ENCODE measurements at places on chromosomes 5 and 9.

DNA sequence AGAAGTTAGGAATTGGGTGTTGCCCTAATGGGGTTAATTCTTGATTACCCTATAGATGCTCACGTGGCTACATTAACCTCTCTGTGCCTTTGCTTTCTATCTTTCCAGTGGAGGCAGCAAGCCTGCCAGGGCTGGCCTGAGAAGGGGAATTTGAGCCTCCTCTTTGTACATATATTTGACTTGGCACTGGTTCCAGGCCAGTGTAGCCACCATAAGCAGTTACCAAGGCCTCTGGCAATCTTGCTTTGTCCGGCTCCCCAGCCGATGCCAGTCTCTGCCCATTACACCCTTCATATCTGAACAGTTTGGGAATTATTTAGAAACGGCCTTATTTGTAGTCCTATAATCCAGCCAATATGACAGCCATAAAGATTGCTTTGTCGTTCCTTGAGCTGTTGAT lies 58.6 kb upstream of the PPARGC1B start:
- no peaks in the 10 kb centered on the region for H3K27me3 ChIP-seq
- no peak overlapping the region for H3K4me3 ChIP-seq
- no peak overlapping the region for H3K27ac ChIP-seq
- H3K36me3 ChIP-seq = no peaks in the 10 kb centered on the region
- H3K4me1 ChIP-seq = no peaks in the 10 kb centered on the region

- H3K4me1 ChIP-seq = no peaks in the 10 kb centered on the region
- H3K27me3 ChIP-seq = no peaks in the 10 kb centered on the region
- no peak for DNase-seq
- H3K36me3 ChIP-seq = no peaks in the 10 kb centered on the region
- H3K4me3 ChIP-seq = no peak overlapping the region
Observed at GRCh38 chr9:130766021-130766926, 68.8 kb upstream of the ABL1 start.

- H3K4me1 ChIP-seq = no peaks in the 10 kb centered on the region
- H3K27me3 ChIP-seq = no peaks in the 10 kb centered on the region
- no peaks in the 10 kb centered on the region for H3K36me3 ChIP-seq
- no peak overlapping the region for H3K27ac ChIP-seq
- no peak for DNase-seq
Observed at GRCh38 chr9:22413884-22414283, 32.7 kb upstream of the DMRTA1 start.

- H3K36me3 ChIP-seq = no peaks in the 10 kb centered on the region
- H3K4me3 ChIP-seq = no peak overlapping the region
- DNase-seq = no peak
- peaks cover 29% of the 10 kb centered on the region for H3K27me3 ChIP-seq
- H3K4me1 ChIP-seq = no peaks in the 10 kb centered on the region
Observed at GRCh38 chr5:139912804-139913203, 117.2 kb downstream of the PSD2 start.

DNA sequence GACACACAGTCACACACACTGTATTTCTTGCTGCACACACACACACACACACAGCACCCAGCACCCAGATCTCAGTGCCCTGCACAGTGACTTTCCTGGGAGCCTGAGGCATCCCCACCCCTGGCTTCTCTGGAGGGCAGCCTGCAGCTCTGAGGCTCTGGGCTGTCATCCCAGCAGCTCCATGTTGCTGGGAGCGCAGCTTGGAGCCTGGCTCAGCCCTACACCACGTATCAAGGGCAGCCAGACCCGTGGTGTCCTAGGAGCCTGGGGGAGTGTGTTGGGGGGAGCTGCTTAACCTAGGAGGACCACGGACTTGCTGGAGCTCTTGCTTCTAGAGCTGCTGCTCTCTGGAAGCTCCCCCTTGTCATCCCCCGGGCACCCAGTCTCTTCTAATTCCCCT lies 5.2 kb downstream of the IER5L start:
- H3K4me3 ChIP-seq = no peak overlapping the region
- no peak for DNase-seq
- peaks cover 48% of the 10 kb centered on the region for H3K4me1 ChIP-seq
- H3K27me3 ChIP-seq = peaks cover 41% of the 10 kb centered on the region
- no peaks in the 10 kb centered on the region for H3K36me3 ChIP-seq

GRCh38 chr9:129416821-129417539 lies 203.9 kb downstream of the C9orf50 start:
- no peak overlapping the region for H3K27ac ChIP-seq
- H3K36me3 ChIP-seq = no peaks in the 10 kb centered on the region
- no peak overlapping the region for H3K4me3 ChIP-seq
- peaks cover 19% of the 10 kb centered on the region for H3K4me1 ChIP-seq

GRCh38 chr5:82307451-82307850 lies 29.3 kb upstream of the RPS23 start:
- no peak for DNase-seq
- no peak overlapping the region for H3K27ac ChIP-seq
- no peak overlapping the region for H3K4me3 ChIP-seq
- H3K27me3 ChIP-seq = no peaks in the 10 kb centered on the region

DNA sequence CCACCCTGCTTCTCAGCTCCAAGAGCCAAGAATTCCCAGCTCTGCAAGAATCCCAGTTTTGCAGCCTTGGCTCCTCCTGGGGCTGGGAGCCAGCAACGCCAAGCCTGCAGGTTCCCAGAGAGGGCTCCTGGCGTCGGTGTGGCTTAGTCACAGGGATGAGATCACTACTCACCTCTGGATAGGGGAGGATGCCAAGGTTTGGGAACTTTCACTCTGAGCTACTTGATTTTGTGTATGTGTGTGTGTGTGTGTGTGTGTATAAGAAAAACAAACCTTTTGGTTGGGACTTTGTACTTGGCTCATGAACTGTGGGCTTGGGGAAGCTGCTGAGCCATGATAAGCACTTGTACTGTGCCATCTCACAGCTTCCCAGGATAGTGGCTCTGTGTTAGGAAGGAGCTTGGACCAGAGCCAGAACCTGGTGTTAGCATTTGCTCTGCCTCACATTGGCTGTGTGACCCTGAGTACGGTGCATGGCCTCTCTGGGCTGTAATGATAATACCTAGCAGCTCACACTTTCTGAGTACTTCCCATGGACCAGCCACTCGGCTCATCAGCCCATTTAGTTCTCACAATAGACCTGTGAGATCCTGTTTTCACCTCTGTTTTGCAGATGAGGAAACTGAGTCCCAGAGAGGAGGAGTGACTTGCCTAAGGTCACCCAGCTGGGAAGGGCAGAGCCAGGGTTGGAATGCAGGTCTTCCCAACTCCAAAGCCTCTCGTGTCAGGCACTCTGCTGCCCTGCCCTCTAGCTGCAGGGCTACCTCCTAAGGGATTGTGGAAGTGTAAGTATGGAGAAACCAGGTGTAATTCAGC lies 41.4 kb upstream of the DAB2IP start:
- H3K27me3 ChIP-seq = peaks cover 13% of the 10 kb centered on the region
- no peak overlapping the region for H3K27ac ChIP-seq
- no peaks in the 10 kb centered on the region for H3K36me3 ChIP-seq
- no peaks in the 10 kb centered on the region for H3K4me1 ChIP-seq

Data from DND-41 (cell line).